ENCODE measurements at places on chromosomes 16 and 17.

DNA sequence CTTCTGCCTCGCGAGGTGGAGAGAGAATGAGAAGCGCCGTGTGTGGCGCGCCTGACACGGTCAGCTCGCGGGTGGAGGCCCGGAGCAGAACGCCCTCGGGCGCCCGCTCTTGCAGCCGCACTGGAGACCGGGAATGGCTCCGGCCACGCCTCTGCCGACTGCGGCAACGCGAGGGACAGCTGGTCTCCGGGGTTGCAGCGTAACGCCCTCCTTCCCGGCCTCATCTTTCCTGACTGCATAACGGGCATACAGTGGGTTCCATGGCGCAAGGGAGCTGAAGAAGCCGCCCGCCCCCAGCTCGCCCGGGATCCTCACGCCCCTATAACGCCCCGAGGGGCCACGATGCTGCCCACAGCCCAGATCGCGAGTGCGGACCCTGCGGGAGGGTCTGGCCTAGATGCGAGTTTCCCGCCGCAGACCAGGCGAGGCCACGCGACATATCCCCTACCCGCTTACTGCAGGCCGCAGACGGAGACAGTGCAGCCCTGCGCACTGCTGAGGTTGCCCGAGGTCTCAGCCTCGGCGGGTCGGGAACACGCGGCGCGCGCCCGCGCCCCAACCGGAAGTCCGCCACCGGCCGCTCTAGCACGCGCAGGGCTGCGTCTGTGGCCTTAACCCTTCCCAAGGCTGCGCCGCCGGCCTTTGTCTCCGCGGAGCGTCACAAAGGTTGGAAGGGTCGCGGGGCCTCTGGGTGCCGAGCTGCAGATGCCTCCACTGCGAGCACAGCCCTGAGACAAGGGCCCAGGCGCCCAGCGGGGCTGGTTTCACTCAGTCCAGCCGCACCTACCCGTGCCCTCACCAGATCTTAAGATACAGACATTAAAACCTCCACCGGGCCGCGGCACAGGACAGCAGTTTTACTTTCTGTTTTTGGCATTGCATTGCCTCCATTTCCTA is 18.8 kb downstream of the BCL7C start:
- peak; percentile 91 for DNase-seq

DNA sequence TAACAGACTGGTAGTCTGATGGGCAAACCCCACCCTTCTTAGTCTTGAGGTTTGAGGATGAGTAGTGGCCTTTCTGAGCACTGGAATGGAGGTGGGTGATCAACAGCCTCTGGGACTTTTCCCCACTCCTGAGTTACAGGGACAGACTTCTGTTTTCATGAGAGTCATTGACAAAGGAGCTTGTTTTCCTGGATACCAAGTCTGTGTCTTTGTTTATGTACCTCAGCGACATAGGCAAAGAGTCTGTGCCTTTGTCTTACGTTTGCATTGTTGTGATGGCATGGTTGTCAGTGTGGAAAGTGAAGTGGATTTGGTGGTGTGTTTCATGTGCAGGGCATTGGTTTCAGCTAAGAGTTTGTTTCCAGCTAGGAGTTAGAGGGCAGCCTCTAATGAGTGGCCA is 17.5 kb downstream of the EPN2 start:
- no peak for DNase-seq

GRCh38 chr16:78386557-78387324 is 287.3 kb downstream of the WWOX start:
- no peak for DNase-seq

DNA sequence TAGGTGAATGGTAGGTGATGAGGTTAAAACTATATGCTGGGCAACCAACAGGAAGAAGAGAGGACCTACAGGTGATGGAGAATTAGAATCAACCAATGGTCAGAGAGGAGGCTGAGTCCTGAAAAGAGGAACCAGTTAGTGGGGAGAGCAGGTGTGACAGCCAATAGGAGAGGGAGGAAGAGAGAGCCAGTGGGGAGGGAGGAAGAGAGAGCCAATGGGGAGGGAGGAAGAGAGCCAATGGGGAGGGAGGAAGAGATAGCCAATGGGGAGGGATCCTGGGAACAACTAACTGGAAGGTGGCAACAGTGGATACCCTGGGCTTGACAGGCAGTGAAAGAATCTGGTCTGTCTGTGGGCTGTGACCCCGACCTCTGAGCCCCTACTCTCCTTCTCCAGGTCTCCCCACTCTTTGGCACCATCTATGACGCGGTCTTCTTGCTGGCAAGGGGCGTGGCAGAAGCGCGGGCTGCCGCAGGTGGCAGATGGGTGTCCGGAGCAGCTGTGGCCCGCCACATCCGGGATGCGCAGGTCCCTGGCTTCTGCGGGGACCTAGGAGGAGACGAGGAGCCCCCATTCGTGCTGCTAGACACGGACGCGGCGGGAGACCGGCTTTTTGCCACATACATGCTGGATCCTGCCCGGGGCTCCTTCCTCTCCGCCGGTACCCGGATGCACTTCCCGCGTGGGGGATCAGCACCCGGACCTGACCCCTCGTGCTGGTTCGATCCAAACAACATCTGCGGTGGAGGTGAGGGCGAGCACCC is 3.7 kb downstream of the GUCY2D start:
- no peak for DNase-seq

GRCh38 chr17:72372185-72372584 is 251.4 kb downstream of the SOX9 start:
- no peak for DNase-seq

DNA sequence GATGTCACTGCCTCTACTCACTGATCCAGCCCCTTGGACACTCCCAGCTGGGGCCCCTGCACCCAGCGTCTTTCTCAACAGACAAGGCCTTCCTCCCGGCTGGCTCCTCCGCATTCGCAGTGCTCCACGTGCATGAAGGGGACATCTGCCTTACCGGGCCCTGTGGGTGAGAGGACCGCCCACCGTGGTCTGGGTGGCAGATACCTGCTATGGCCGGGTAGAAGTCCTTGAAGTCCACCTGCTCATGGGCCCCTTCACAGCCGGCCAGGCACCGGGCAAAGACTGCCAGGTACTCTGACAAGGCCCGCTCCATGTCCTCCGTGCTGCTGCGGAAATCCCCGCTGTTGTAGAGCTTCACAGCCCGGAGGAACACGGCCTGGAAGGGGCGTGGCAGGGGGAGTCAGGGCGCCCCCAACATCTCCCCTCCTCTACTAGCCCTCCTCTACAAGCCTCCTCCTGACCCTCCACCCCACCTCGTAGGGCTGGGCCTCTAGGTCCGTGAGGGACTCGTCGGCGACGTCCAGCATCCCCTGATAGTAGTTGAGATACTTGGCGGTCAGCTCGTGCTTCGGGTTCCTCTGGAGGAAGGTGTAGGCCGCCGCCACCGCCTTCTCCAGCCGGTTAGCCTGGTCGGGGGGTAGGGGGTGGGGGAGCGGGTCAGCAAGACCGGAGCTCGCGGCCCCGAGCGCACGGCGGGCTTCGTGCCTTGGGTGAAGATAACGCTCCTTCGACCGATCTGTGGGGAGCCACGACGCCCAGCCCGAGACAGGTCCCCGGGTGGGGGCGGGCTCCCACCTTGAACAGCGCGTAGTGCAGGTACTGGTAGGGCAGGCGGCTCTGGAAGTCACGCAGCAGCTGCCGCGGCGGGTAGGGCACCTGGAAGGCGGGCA is 845 bp downstream of the P3H4 start:
- no peak for DNase-seq

DNA sequence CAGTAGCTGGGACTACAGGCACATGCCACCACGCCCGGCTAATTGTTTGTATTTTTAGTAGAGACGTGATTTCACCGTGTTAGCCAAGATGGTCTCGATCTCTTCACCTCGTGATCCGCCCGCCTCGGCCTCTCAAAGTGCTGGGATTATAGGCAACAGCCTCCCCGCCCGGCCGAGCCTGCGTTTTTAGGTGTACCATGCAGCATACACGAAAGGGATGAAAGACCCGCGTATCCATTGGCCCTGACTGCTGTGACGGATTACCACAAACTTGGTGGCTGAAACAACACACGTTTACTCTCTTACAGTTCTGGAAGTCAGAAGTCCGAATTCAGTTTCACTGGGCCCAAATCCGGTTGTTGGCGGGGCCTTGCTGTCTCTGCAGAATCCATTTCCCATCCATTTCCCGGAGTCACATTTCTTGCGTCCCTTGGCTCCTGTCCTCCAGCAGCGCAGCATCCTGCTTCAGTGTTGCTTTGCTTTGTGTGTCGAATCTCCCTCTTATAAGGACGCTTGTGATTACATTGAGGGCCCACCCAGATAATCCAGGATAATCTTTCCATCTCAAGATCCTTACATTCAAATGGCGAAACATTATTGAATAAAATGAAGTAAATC is 8.3 kb upstream of the GUCY2D start:
- no peak for DNase-seq

DNA sequence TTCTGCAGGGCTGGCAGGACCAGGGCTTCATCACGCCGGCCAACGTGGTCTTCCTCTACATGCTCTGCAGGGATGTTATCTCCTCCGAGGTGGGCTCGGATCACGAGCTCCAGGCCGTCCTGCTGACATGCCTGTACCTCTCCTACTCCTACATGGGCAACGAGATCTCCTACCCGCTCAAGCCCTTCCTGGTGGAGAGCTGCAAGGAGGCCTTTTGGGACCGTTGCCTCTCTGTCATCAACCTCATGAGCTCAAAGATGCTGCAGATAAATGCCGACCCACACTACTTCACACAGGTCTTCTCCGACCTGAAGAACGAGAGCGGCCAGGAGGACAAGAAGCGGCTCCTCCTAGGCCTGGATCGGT is 1.4 kb downstream of the CDK5R1 start:
- DNase-seq, result no peak

GRCh38 chr17:28982131-28982793 is 23.6 kb downstream of the SEZ6 start:
- peak; percentile 90 for DNase-seq

DNA sequence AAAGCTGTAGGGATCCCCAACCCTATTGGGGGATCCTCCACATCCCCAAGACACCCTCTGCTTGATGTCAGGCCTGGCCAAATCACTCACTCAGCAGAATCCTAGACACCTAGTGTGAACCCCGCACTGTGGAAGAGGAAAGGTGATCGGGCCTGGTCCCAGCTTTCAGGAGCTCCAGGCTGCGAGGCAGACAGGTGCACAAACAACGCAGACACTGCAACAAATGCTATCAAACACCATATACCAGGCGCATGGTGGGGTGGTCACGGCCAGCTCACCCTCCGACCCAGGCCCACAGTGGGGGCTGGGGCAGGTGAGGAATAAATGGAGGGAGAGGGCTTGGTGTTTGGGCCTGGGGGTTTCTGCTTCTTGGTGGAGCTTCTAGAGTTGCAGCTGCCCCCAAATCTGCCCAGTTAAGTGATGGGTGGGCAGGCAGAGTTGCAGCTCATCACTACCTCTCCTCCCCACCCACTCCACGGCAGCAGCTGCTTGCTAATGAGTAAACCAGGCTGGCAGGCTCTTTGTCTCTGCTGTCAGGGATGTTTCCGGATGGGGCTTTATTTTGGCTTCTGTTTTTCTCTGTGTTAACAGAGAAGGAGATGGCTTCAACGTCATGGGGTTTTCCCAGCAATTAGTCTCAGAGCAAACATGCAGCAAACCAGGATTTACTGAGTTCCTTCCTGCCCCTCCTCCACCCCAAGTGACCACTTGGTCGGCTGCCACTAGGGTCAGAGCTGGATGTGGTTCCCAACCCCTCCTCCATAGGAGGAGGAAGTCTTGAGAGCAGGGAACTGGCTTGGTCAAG is 46.6 kb downstream of the PECAM1 start:
- peak; percentile 47 for DNase-seq

- no peak for DNase-seq
Measured at GRCh38 chr17:42519546-42520491, 16.2 kb upstream of the NAGLU start.

- DNase-seq, result no peak
Measured at GRCh38 chr17:72775919-72776318, 316.6 kb downstream of the SLC39A11 start.

DNA sequence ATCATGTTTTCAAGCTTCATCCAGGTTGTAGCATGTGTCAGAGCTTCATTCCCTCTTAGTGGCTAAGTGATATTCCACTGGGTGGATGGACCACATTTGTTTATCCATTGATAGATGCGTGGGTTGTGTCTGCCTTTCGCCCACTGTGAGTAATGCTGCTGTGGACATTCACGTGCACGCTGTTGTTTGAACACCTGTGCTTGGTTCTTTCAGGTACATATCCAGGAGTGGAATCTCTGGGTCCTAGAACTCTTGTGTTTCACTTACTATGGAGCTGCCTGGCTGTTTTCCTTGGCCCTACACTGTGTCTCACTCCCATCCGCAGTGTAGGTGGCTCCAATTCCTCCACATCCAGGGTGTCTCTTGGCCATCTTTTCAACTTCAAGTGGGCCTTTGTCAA is 224.2 kb downstream of the C16orf95 start:
- no peak for DNase-seq

- peak; percentile 41 for DNase-seq
Measured at GRCh38 chr17:740240-741017, 8.0 kb downstream of the TLCD3A start.

- no peak for DNase-seq
Measured at GRCh38 chr16:49120631-49121030, 161.0 kb downstream of the CBLN1 start.

- peak; percentile 89 for DNase-seq
Measured at GRCh38 chr17:38559051-38559879, 46.5 kb downstream of the SRCIN1 start.

DNA sequence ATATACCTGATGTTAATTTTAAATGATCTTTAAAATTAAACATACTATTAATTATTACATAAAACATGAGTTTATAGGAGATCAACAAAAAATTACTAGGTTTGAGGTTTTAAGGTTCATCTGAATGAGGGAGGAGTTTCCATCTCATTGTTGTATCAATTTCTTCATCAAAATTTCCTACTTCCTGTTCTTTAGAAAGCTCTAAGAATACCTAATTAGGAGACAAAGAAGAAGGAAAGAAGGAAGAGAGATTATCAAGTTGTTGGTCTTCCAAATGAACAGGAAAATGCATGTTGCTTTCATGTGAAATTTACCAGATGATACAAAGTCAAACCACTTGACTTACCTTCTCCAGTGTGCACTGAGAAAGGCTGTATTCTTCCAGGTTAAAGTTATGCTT is 18.1 kb upstream of the ABCA9 start:
- DNase-seq, result no peak

DNA sequence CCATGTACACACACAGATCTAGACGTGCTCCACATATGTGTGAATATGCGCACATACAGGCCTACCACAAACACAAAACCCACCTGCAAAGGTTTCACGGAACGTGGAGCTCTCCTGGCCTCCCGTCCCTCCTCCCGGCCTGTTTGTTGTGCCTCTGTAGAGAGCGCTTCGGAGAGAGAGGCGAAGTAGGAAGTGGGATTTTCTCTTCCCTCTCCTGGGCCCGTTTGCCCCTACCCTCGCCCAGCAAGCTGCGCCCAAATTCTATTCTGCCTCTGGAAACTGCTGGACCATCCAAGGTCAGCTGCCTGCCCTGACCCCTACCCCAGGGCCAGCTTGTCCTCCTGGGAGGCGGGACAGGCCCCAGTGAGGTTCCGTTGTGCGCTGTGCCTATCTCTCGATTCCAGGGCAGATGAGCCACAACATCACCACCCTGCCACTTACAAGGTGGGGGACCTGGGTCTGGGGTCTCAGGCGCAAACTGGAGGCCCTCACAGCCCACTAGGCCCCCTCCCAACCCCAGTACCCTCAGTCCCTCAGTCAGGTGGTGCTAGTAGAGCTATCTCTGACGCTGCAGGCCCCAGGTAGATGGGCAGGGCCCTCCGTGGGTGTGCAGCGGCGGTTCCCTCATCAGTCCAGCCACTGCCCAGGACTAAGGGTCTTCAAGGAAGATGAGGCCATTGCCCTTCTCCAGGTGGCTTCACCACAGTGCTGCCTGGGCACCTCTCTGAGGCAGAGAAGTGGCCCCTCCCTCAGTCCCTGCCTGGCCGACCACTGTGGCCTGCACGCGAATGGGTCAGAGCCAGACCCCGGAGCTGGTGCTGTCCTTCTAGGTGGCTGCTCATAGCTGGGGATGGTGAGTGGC is 54.2 kb downstream of the BEAN1 start:
- no peak for DNase-seq
